ENCODE measurements at places on chromosomes 1 and 21.
A peak's percentile ranks its signal among the peaks of the same experiment; 100 is the strongest.

DNA sequence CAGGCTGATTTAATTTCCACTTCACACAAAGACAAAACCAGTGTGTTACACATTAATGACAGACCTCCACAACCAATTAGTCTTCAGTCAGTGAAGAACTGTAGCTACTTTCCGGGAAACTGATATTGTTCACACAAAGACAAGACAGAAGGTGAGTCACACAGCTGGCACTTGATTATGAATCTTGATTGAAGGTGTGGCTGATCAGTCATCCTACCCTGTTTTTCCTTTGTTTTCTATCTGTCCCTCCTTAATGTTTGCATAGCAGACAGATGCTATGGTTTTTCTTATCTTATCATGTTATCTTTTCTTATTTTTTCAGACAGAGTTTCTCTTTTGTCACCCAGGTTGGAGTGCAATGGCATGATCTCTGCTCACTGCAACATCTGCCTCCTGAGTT, 185.1 kb upstream of the GREM2 start:
- DNase-seq: no peak

DNA sequence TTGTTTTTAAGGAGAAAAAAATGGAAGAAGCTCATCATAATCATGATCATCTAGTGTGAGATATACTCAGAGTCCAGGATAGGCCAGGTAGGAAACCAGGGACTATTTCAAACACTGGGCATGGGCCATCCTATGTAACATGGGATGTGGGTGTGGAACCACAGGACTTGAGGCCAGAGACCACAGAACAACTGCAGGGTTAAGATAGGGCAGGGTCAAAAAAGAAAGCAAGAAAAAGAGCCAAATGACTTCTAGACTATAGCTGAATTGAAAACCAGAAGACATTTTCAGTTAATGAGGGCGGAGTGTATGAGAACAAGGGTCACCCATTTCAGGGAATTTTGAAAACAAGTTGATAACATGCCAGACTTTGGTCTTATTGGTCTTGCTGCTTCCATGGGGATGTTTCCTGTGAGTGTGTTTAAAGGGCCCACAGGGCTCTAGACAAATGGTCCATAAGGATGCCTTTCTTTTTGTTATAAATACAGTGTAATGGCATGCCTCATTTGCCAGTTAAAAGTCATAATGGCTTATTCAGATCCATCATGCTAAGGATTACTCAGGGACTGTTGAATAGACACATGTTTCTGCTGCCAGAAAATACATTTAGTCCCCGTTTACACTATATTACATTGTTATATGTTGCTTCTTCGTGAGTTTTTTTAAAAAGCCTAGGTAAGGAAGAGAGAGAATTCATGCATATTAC, 182.0 kb upstream of the C21orf91 start:
- peak; percentile 31 for DNase-seq

GRCh38 chr1:238823416-238823815, 563.0 kb upstream of the CHRM3 start:
- DNase-seq: no peak

DNA sequence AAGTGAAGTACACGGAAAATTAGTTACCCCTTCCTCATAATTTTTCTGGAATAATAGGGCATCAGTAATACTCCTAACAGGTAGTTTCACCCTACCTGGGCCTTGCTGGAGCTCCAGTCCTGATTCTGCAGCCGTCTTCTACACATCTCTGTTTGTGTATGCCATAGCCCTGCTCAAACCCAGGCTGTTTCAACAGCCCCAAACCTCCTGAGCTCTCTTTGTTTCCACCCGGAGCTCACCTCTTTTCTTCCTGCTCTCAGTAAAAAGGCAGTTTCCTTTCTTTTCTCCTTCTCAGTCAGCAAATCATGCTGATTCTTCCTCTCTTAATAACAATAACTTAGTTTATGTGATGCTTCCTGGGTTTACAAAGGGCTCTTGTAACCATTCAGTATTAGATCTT, 355.1 kb upstream of the RUNX1 start:
- DNase-seq: no peak

GRCh38 chr1:25797939-25798338, 2.1 kb upstream of the SELENON start:
- DNase-seq: no peak

- DNase-seq: no peak
These were observed 39.1 kb downstream of the FBXO2 start for GRCh38 chr1:11615090-11615489.

DNA sequence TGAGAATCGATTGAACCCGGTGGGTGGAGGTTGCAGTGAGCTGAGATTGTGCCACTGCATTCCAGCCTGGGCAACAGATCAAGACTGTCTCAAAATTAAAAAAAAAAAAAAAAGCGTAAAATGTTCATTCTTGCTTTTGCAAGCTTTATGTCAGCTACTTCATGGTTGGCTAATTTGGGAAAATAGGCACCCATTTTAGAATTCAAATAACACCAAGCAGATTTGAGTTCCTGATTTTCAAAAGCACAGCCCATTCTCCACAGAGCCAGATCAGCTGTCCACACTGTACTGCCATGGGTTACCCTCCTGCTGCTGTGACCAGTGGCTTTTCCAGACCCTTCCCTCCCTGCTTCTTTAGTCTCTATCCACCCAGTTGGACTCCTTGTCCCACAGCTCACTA, 4.4 kb downstream of the THEM5 start:
- no peak for DNase-seq

DNA sequence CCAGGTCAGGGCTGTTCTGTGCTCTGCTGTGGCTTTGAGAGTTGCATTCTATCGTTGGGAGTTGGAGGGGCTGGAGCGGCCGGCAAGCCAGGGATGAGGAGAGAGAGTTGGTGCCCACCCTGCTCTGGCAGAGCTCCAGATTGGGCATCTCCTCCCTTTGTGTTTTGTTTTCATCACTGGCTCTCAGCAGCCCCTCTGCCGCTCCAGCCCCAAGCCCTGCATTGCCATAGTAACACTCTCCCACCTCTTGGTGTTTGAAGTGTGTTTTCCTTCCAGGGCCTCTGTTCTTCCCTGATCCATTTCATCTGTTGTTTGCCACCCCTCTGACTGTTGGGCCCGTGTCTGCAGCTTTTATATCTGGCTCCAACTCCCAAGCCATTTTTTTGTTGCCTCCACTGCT, 152.7 kb downstream of the URB2 start:
- DNase-seq: no peak

- DNase-seq: no peak
These were observed 10.3 kb downstream of the PLA2G4A start for GRCh38 chr1:186839041-186839400.
